ENCODE measurements at places on chromosomes 7 and 10.

DNA sequence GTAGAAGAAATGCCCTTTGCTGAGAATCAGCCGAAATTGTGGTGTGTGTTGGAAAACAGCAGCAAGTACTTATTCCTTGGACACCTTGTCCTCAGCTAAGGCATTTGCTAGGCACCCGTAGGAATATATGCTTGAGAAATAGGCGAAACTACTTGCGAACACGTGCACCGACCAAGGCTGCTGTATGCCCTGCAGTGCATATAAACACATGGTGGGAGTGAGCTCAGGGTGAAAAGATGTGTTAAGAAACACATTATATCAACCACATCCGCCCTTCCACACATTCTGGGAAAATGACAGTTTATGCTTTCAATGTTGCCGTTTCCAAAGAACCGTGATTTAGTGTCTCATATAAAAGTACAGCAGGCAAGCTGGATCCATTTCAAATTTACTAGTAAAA, 199.2 kb downstream of the JCAD start:
- no peak for DNase-seq

DNA sequence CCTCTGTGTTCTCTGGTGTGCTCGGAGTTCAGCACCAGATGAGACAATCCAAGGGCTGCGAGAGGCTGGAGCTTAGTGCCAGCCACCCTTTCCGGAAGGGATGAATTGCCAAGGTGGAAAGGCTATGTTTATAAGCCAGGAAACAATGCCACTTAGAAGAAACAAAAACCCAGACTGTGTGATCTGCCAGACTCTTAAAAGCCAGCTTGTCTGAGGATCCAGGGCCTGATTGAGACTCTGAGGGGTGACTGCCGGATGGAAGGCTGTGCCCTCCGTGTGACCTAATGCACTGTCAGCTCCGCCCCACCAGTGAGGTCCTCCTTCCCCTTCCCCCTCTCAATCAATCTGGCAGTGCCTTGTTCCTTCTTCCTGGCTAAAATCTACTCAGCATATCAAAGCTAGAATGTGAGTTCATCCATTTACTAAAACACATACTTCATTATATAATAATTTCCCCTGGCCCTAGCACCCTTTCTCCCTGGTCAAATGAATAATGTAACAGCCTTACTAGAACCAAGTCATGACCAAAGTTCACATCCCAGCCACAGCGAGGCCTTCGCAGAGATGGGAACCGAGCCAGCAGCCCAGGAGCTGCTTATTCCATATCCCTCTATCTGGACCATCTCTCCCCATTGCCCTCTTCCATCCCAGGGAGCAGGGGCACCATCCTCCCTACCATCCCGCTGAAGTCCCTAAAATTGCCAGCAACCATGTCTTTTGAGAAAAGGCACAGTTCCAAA, 25.5 kb downstream of the FAM107B start:
- DNase-seq, result no peak

GRCh38 chr7:157470017-157470322, 133.2 kb downstream of the DNAJB6 start:
- DNase-seq, result no peak

DNA sequence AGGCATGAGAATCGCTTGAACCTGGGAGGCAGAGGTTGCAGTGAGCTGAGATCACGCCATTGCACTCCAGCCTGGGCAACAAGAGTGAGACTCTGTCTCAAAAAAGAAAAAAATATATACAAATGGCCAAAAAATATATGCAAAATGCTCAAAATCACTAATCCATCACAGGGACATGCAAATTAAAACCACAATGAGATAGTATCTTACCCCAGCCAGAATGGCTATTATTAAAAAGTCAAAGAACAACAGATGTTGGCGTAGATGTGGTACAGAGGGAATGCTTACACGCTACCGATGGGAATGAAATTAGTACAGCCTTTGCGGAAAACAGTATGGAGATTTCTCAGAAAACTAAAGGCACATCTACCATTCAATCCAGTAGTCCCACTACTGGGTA, 17.4 kb downstream of the SNX8 start:
- no peak for DNase-seq

DNA sequence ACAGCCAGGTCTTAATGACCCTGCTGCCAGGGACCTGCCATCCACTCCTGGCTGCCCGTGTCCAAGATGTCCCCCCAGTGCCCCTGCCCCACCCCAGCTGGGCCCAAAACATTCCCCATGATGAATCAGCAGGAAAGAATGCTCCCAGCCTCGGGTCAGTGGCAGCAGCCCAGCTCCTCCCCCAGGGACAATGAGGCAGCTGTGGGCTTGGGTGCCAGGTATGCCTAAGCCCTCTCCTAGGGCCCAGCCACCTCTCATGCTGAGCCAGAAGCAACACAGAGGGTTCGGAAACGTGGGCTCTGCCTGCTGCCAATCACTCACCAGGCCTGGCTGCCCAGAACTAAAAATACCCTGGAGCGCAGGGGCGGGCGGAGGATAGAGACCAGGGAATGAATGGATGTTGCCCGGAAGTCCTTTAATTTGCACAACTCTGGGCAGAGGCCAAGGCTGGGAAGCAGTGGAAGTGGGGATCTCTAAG, 1.5 kb upstream of the LOXL4 start:
- no peak for DNase-seq

DNA sequence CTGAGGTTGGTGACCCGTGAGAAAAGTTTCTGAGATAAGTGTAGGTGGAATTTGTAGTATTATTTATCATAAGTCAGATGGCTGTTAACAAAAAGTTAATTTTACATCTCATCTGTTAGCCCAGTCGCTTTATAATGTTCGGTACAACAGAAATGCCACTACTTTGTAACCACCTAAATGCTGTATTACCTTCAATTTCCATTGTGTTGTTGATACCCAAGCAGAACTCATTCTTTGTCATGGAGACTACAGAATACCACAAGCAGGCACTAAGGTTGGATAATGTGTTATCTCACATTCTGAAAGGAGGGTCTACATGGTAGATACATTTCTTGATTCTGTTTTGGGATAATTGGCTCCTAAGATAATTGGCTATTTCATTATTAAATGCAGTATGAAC, 249.8 kb upstream of the KAT6B start:
- DNase-seq, result no peak

- no peak for DNase-seq
Observed at GRCh38 chr7:17239683-17240521, 58.5 kb upstream of the AHR start.

DNA sequence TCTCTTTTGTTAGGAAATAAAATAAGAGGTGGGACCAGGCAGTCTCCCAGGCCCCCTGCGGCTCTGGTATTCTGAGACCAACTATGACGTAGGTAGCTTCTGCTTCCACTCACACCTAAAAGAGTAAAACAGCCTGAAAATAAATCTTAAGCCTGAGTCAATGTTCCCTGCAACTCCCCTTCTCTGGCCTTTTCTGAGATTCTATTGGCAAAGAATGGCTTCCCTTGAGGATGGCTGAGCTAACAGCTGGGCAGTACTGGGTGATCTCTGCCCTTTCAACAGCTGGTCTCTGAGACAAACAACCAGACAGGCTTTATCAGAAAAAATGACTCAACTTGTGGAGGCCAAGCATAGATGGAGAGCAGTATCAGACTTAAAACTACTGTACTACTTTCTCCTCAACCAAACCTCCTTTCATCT, 58.7 kb downstream of the CREB3L2 start:
- DNase-seq, result no peak

DNA sequence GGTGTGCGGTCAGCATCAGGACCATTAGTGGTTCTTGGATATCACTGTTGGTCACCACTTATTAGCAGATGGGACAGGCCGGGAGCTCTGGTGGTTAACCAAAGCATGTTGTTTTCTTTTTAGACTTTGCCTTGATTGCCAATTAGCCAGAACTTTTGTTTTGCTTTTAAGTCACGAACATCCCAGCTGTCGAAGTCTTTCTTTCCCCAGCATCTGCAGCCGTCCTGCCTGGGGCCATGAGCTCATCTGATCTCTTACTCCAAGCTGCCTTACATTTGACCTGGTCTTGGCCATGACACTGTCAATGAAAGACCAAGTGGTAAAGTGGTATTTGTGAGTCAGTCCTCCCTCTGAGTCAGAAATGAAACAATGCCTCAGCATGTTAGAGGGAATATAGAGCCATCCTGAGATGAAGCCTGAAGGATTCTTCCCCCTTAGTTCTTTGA, 53.9 kb upstream of the CREB5 start:
- no peak for DNase-seq

DNA sequence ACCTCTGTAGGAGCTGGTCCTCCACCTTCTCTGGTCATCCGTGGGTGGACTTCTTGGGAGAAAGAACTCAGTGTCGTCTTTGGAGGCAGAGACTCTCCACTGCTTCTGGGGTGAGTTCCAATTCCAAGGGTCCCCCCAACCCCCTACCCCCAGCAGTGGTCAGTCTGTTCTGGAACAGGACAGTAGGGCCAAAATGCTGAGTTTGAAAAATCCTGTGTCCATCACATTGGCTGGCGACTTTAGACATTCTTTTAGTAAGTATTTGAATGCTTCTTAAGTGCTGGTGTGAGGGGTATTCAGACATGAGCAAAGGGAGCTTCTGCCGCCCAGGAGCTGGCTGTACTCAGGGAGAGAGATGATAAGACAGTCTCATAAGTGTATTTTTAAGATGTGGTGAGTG, 1.9 kb downstream of the ZNF316 start:
- no peak for DNase-seq

GRCh38 chr7:6604458-6604857, 11.0 kb upstream of the ZNF853 start:
- no peak for DNase-seq

DNA sequence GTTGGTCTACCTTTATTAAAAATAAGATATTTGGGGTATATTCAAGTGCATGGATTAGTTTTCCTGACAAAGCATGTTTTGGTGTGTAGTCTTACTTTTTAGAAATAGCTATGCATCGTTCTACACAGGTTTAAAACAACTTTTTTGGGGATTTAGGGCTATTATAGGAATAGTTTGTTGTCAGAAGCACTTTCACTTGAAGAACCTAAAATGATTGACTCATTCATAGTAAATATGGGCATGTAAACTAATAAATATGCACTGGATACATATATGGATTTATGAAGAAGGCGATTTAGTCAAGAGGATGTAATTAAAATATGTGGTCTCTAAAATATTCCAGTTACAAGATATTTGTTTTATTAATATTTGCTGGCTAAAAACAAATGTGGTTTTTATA, 2.0 kb downstream of the ARL4A start:
- DNase-seq, result no peak
